ENCODE measurements at places on chromosomes 5 and 9.

DNA sequence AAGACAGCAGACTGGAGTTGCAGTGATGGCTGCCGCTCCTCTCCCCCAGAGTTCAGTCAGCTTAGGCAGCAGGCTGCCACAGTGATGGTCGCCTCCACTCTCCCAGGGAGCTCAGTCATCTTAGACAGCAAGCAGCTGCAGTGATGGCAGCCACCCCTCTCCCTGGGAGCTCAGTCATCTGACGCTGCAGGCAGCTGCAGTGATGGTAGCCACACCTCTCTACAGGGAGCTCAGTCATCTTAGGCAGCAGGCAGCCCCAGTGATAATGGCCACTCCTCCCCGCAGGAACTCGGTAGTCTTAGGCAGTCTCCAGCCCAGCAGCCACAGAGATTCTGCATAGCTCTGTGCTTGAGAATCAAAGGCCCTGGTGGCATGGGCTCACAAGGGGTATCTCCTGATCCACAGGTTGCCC is 582.7 kb downstream of the DTWD2 start:
- no peak for DNase-seq

GRCh38 chr5:109256486-109256885 is 153.3 kb downstream of the PJA2 start:
- no peak for DNase-seq

GRCh38 chr5:141632650-141633049 is 4.0 kb downstream of the HDAC3 start:
- DNase-seq: no peak

- no peak for DNase-seq
These were observed 116.1 kb downstream of the DCP2 start for GRCh38 chr5:113092683-113093082.

DNA sequence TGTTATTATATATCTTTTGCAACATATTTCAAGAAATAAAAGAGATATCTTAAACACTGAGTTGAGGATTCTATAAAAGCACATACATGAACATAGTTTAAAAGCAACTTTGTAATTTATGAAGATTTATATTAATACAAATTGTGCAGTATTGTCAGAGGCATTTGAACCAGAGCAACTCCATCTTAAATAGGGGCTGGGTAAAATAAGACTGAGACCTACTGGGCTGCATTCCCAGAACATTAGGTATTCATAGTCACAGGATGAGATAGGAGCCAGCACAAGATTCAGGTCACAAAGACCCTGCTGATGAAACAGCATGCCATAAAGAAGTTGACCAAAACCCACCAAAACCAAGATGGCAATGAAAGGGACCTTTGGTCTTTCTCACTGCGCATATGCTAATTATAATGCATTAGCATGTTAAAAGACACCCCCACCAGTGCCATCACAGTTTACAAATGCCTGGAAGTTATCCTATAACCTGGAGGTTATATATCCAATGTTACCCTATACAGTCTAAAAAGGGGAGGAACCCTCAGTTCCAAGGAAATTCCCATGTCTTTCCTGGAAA is 320.2 kb downstream of the FAM170A start:
- no peak for DNase-seq

DNA sequence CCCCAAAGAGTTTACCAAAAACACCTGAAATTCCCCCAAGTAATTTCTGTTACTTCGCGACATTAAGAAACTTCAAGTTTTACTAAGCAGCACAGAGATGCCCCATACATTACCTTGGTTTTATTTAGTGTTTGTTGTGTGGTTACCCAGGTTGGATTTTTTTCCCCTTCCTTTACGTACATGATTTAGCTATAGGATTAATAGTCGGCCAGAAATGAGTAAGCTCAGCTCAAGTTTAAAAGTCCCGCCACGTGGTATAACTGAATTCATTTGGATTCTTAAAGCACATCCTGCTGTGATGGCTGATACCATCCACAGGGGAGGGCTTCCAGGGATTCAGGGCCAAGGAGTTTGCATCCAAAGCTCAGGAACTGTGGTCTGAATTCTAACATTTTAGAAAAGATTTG is 75.9 kb downstream of the DAP start:
- no peak for DNase-seq

GRCh38 chr5:137344723-137345322 is 154.3 kb downstream of the SPOCK1 start:
- DNase-seq: no peak

DNA sequence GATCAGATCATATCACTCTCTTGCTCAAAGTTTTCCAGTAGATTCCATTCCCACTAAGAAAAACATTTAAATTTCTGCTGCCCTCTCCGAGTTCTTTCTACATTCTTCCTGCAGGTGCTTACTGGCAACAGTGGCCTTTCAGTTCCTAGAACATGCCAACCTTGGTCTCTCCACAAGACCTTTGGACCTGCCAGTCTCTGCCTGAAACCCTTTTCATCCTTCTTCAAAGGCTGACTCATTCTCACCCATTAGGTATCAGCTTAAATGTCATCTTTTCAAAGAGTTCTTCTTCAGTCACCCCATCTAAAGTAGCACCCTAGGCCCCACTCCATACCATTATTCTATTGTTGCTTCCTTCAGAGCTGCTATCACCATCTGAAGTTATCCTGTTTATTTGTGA is 21.8 kb downstream of the PPIC start:
- no peak for DNase-seq

DNA sequence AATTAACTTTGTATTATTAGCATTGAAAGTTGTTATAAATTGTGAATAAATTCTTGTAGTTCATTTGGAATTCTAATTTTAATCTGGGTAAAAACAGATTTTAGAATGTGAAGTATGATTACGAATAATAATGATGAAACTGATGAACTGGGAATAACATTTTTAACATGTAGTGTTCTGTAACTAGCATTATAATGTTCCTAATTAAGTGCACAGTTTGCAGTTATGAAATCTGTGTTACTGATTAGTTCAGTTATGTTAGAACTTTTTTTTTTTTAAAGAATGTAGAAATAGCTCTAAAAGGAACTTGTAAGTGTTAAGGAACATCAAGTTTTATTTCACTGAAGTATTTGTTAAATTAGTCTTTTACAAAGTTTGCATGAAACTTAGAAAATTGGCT is 48.9 kb upstream of the EIF4EBP3 start:
- DNase-seq: no peak

GRCh38 chr9:16625811-16626210 is 244.7 kb downstream of the BNC2 start:
- no peak for DNase-seq

DNA sequence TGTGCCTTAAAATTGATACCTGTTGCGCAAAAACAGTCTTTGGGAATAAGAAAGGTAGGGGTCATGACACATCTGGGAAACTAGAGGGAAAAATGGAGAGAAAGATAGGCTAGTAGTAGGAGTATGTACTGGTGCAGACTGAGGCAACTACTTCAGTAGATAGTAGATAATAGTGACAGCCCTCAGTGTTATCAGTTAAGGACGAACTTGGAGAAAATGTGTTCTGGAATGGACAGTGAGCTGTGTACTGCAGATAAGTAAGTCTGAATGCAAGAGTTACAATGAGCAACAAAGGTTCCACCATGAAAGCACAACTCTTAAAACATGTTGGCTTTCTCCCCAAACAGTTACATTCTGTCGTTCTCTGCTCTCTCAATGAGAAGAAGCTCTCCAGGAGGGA is 6.5 kb upstream of the INSL6 start:
- no peak for DNase-seq

DNA sequence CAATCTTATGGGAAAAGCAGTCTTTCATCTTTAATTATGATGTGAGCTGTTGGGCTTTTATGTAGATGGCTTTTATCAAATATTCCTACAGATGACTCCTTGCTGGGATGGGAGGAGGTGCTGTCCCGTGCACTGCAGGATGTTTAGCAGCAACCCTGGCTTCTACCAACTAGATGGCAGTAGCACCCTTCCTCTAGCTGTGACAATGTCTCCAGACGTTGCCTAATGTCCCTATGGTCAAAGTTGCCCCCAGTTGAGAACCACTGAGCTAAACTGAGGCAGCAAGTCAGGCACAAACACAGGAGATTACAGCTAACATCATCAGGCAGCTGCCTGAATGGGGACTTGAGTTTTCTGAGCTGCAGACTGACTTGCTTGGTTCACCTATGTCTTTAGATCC is 401.9 kb upstream of the PDE4D start:
- no peak for DNase-seq

- no peak for DNase-seq
These were observed 402.7 kb upstream of the TNC start for GRCh38 chr9:115520646-115521045.

- no peak for DNase-seq
These were observed 2.4 kb upstream of the DMRT2 start for GRCh38 chr9:1047591-1048230.

DNA sequence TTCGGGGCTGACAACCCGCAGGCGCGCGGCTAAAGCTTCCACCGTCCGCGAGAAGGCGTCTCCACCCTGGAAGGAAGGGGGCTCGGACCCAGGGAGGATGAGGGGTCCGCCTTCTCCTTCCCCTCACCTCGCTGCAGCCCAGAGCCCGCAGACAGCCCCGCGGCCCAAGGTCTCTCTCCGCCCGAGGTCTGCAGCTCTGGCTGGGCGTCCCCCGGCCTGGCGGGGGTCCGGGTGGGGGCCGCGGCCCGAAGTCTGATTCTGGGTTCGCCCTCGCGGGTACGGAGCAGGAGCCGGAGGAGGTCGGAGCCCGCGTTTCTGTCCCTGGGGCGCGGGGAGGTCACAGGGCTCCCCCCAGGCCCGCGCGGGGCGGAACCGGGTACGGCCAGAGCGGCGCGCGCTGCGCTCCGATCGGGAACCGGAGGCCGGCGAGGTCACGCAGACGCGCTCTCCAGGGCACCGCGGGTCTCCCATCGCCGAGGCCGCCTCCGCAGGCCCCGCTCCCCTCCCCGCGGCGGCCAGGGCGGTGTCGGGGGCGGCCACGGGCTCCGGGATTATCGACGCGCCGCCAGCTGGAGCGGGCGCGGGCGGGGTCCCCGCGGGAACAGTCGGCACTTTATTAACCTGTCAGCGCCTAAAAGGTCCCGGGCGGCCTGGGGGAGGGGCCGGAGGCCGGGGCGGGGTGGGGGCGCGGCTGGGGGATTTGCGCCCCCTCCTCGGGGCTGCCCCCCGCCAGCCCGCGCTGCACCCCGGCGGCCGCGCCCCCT is 11.6 kb downstream of the LHX3 start:
- DNase-seq: no peak

DNA sequence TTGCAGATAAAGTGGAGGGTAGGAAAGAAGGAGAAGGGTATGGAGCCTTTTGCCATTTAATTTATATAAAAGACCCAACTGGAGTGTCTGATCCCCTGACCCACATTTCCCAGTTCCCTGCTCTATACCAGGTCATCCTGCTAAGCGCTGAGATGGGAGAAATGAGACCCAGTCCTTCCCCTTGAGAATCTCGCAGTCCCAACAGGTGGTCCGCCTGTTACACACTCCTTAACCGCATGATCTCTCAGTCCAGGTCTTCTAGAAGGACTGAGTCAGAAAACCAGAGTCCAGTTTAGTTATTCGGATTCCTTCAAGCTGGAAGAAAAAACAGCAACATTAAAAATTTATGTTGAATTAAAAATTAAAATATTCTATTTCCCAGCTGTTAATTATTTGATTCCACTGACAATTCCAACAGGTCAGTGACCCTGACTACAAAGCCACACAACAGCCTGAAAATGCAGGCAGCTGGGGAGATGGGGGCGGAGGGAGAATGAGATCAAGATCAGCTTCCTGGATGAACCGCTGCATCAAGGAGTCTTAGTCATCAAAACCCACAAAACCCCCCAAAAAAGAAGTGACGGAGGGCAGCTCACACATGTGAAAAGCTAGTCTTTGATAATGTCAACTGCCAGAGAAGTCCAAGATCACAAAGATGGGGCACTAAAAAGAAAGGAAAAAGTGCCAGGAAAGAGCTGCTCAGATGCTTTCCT is 44.0 kb downstream of the GGTA1 start:
- DNase-seq: no peak

- no peak for DNase-seq
These were observed 92.9 kb downstream of the LRRC70 start for GRCh38 chr5:62671479-62671878.

GRCh38 chr9:38652486-38652885 is 32.1 kb upstream of the ANKRD18A start:
- DNase-seq: no peak

GRCh38 chr9:136996361-136997292 is at the start of gene CLIC3:
TSS of gene CLIC3 (minus strand) at chr9:136996568. CDS start at chr9:136996543, 25 bp downstream.
- no peak for DNase-seq

DNA sequence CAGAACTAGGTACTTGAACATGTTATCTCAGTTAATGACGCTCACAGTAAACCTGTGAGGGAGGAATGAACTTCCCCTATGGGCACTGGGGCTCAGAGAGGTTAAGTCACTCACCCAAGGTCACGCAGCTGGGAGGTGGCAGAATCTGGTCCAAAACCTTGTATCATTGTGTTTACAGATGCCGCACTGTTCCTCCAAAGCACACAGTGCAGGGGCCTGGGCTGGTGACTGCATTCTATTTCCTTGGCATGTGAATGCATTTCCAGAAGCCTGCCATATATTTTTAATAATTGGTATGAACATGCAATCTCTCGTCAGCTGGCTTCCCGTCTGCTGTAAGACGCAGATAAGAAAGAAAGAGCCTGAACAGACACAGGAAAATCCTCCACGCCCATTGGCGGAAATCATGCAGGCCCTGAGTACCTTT is 77.0 kb upstream of the TBC1D2 start:
- DNase-seq: no peak

GRCh38 chr5:61631438-61631941 is 299.4 kb downstream of the ZSWIM6 start:
- no peak for DNase-seq

- DNase-seq: no peak
These were observed 44.2 kb downstream of the SARDH start for GRCh38 chr9:133693703-133694529.

- no peak for DNase-seq
These were observed 378.3 kb downstream of the KIAA0825 start for GRCh38 chr5:94240134-94240533.

- DNase-seq: no peak
These were observed 8.7 kb upstream of the CYLC2 start for GRCh38 chr9:102986425-102986824.

DNA sequence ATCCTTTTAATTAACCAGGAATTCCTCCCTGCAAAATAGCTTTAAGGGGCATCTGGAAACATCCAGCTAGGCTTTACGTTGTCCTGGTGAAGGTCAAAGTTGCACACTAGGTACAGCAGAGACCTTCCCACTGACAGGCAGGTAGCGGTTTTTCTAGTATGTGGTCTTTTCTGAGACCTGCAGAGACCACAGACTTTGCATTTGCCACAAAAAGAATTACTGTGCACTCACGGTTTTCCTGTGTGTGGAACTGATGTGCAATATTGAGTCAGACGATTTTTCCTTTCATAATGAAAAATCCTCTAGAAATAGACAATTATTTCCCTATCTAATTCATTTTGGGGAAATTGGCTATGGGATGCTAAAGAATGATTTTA is 417.0 kb upstream of the ADAMTSL1 start:
- no peak for DNase-seq

Measured in cortex of kidney (tissue), 1 donor.